Suppressor macrophage (primary cell): ENCODE measurements at places on chromosomes 1 and 21.

DNA sequence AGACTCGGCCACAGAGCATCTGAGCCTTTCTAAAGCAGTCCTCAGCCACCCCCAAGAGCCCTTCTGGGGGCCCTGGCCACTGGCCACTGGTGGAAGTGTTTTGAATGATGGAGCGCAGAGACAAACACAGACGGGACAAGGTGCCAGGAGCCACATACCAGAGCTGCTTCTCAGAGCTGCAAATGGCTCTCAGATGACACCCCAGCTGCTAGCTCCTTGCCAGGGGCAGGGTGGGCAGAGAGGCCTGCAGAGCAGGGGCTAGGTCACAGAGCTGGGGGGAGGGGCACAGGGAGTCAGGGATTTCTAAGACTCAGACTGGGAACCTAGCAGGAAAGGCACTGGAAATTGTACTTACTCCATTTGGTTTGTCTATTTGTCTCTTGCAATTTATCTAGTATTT, 30.4 kb downstream of the KCNN3 start:
- no peak for DNase-seq

DNA sequence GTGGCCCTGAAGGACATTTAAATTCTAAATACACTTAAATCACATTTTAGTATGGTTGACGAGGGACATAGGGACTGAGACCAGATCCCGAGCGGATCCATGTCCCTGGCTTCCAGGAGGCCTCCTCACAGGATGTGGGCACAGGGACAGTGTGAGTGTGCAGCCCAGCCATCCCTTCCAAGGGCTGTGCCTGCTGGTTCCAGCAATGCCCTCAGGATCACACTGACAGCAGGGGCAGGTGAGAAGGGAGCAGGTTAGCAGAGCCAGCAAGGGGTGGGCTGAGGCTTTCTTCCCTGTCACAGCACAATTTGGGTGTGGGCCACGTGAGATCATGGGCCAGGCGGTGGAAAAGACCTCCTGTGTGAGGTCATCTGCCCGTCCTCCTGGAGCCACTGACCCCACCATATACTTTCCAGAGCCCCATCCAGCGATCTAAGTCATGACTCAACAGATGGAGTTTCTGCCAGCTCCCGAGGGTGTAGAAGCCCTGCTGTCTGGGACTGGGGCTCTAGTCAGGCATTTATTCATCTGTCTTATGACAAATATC, 37.0 kb upstream of the PRSS38 start:
- DNase-seq: no peak

DNA sequence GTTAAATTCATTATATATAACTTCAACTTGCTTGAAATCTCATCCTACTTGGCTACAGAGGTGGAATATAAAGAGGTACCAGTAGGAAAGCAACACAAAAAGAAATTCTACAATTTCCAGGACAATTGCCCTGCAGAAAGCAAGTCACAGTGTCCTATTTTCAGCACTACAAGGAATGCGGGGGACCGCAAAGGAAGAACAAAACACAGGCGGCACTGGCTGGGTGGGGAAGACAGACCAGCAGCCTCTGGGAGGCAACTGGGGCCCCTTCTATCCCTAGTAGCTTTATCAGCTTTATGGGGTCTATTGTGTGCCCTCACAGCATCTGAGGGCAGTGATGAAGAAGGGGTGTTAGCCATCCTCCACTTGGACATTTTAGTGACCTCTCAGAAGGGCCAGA, 30.5 kb downstream of the SLC9A1 start:
- no peak for DNase-seq

DNA sequence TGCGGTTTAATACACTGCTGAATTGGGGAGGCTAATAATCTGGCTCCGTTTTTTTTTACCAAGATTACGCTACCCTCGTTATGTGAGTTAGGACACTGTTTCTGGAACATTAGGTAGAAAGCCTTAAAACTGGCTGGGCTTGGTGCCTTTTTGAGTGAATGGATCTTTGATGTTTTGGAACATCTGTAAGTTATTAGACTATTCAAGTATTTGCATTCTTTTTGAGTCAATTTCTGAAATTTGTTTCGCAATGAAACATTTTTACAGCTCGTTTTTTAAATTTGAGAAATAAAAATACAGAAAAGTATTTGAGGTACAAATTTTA, 106.9 kb downstream of the LTN1 start:
- no peak for DNase-seq

- DNase-seq: no peak
Measured at GRCh38 chr21:34621434-34622350, 6.8 kb upstream of the RCAN1 start.

DNA sequence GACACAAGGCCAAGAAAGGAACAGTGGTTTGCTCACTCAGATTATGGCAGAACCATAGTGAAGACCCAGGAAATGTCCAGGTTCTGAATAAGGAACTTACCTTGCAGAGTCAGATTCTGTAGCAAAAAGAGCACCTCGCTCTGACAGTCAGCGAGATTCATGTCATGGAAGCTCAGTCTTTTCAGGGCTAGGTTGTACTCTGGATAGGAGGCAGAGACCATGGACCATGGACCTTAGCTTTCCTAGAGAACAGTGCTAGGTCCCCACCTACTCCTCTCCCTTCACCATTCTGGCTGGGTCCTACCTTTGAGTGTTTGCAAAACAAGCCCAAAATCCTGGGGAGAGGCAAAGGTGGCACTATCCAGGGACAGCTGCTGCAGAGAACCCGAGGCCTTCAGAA, 23.3 kb downstream of the LRRC41 start:
- DNase-seq: no peak

DNA sequence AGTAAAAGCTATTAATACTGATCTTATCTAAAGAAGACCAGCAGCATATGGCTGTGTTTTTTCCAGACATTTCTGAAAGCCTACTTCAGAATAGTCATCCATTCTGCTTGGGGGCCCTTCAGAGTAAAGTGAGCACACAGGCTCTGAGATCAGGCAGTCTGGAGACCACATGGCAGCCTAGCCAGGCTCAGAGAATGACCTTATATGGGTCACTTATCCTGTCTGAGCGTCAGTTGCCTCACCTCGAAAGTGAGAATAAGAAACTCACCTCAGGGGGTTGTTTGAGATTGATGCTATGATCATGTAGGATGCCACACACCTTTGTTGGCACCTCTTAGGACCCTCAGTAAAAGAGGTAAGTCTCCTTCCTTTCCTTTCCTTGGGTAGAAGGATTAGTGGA, 270.4 kb downstream of the GRIK1 start:
- no peak for DNase-seq

- DNase-seq: peak; percentile 79
Measured at GRCh38 chr1:906600-907420, 16.9 kb upstream of the SAMD11 start.

DNA sequence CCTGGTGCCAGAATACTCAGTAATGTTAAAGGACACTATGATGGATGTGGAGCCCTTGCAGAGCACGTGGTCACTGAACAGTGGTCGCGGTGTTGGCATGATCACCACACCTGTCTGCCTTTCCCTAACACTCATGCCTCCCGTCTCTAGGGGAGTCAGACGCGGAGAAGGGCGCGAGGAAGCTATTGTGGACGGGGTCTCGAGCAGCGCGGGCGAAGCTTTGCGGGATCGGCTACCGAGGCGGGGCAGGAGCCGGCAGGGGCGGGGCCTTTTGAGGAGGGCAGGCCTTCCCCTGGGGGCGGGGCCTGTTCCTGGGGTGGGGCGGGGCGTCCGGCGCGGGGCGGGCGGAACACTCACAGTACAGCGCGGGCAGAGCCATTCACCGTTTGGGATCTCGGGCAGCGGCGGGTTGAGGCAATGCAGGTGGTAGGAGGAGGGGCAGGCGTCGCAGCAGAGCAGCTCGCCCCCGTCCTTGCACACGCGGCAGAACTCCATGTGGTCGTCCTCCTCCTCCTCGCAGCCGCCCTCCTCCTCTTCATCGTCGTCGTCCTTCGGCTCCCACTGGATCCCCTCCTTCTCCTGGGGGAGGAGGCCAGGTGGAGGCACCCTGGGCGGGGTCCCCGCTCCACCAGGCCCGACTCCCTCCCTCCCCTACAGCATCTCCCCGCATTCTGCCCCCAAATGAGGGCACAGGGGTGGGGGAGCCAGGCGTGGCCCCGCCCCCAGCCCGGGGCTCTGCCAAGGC, 31.5 kb downstream of the CHD5 start:
- DNase-seq: peak; percentile 80

GRCh38 chr1:148289647-148290046, 137.6 kb upstream of the NBPF11 start:
- DNase-seq: peak; percentile 21

DNA sequence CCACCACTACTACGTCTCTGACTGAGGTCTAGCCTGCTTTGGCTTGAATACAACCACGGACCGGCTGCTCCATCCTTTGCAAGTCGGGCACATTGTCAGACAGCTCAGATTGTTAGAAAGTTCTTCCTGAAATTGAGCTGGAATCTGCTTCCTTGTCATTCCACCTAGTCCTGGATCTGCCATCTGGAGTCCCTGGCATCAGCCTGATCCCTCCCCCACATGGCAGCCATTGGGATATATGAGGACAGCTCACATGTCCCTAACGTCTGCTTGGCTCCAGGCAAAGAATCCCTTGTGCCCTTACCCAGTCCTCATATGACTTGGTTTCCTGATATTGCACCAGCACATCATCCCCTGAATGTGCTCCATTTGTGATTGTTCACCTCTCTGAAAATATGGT, 56.3 kb upstream of the SYT6 start:
- no peak for DNase-seq

GRCh38 chr1:218390618-218391017, 45.5 kb downstream of the TGFB2 start:
- DNase-seq: no peak

GRCh38 chr1:182662121-182662890, 22.1 kb downstream of the RGS8 start:
- no peak for DNase-seq

- no peak for DNase-seq
Measured at GRCh38 chr21:45405819-45406762, 1.1 kb downstream of the COL18A1 start.

DNA sequence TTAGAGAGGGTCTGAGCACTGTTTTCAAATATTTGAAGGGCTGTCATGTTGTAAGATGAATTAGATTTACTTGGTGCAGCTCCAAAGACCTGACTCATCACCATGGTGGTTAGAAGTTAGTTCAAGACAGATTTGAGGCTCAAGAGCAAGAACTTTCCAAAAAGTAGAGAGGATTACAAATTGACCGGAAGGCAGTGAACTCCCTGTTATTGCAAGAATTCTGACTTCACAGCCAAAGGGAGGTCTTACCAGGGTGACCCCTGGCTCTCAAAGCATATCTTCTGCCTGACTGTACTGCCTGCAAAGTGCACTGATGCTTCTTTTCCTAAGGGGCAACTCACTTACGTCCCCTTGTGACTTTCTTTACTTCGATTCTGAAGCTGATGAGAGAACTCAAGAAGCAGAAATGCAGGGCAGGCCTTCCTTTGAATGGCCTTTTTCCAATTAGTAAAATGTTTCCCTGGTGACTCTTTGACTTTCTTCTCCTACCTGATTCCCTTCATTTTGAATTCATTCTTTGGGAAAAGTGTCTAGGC, 86.4 kb downstream of the NAV1 start:
- DNase-seq: no peak

- DNase-seq: no peak
Measured at GRCh38 chr21:41776778-41777177, 9.9 kb upstream of the RIPK4 start.

DNA sequence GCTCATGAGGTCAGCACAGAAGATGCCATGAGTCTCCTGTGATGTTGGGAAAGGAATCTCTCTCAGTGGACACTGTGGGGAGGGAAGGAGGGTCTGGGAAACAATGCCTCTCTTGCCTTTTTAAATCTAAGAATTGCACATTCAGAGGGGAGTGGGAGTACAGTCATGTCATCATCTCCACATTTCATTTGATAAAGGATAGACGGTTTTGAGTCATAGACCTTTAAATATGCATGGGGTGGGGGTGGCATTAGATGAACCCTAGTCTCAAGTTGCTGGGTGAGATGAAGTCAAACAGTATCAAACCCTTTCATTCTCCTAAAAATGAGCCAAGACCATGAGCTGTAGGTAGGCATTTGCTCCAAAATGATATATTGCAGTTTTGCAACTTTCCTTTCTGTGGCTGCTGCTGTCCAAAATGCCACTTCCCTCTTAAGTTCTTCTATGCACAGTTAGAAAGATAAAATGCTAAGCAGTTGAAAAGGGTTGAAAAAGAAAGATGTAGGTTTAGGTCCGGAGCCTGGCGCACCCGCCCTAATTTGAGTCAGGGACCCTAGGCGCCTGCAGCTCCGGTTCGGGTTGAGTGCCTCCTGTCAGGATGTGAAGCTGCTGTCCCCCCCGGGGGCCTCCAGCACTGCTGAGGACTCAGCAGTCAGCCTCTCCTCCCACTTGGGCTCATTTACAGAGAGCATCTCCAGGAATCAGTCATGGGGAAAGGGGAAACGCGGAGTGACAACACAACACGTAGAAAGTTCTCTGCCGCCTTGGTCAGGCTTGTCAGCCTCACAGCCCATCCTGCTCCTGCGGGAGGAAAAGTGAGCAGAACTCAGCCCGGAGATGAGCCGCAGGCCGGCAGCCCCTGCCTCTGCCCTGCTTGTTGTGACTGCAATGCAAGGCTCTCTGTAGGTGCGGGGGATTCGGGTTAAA, 479.3 kb upstream of the RUNX1 start:
- DNase-seq: peak; percentile 63

DNA sequence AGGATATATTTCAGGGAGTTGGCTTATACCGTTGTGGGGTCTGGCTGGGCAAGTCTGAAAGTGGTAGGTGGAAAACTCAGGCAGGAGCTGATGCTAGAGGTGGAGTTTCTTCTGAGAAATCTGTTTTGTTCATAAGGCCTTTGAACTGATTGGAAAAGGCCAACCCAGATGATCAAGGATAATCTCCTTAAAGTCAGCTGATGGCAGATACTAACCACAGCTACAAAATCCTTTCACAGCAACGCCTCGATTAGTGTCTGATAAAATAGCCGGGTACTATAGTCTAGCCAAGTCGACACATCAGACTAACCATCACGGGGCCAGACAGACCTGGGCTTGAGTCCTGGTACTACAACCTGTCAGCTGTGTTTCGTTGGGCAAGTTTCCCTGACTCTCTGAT, 21.4 kb downstream of the OPRD1 start:
- DNase-seq: no peak

DNA sequence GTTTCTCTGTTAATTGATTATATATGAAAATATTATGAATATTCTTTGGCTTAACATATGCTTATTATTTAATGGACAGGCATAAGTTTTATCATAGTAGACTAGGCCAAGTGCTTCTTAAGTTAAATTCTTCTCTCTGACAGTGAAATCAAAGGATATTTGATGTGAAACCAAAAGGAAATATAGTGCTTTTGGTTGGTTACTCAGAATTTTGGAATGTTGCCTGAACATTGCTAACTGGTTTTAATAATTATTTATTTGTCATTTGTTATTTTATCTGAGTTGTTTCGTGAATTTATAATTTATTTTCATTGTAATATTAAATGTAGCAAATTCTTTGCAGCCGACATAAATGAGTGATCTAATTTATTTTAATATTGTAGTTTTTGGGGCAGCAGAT, 18.3 kb downstream of the HOOK1 start:
- DNase-seq: no peak

DNA sequence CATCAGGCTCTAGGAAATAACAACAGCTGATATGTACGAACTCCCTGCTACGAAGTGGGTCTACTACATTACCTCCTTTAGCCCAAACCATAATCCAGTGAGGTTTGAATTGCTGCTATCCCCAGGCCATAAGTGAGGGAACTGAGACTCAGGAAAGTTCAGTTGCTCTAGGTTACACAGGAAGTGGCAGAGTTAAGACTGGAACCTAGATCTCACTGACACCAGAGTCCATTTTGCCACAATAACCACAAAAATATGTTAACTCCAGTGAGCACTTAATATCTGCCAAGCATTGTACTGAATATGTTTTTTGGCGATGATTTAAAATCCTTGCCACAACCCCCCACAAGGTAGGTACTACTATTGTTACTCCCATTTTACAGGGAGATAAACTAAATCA, 8.9 kb upstream of the TADA1 start:
- DNase-seq: no peak
